ENCODE measurements at places on chromosomes 13 and 19.
A peak's percentile ranks its signal among the peaks of the same experiment; 100 is the strongest.

GRCh38 chr19:52786078-52786463 is 520 bp downstream of the ZNF600 start:
- DNase-seq: no peak

GRCh38 chr19:36891768-36892357 is 24.2 kb downstream of the ZNF829 start:
- DNase-seq: peak; percentile 13

GRCh38 chr13:99796175-99796819 is 175.3 kb downstream of the ZIC5 start:
- DNase-seq: peak; percentile 60

- DNase-seq: peak; percentile 96
These were observed 122.2 kb downstream of the KDM4B start for GRCh38 chr19:5091018-5091683.

DNA sequence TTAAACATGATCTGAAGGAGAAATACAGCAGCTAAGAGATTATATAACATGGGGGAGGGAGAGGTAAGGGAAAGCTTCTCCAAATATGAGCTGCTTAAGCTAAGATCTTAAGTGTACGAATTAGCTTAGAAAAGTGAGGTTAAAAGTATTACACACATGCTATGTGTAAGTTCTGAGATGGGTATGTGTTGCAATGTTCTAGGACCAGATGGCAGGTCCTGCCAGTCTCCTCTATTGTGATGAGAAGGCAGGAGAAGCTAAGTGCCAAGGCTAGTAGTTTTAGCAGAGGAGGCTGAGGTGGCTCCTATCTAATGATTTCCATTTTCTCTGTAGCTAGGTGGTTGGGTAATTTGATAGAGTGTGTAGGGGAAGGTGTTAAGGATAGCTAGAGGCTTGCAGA is 57.6 kb downstream of the MICU2 start:
- no peak for DNase-seq
